ENCODE measurements at places on chromosomes 6 and 20.

DNA sequence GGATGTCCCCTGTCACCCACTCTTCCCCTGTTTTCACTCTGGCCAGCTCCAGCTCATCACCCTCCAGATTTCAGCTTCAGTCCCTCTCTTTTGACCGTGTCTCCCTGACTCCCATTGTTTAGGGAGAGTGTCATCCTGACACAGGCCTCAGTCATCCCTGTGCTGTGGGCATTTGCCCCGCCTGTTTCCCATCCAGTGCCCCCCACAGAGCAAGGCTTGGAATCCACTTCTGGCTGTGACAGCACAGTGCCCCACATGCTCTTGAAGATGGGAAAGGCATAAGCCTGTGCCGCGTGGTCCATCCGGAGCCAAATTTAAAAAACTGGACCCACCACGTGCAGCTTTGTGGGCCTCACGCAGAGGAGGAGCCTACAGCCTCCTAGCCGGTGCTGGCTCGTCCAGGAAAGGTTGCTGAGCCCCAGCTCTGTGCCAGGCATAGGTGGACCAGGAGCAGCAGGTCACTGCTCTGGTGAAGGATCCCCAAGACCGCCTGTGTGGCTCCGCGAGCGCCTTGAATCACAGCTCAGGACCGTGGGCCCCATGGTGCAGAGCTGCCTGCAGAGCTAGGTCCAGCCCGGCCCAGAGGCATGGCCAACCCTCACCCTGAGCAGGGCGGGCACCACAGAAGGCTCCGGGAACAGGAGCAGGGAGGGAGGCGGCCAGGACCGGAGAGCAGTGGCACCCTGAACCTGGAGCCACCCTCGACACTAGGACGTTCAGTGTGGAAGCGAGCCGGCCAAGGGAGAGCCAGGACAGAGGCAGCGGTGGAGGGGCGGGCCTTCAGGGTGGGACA, 172.8 kb downstream of the CDH4 start:
- DNase-seq = no peak

GRCh38 chr20:50645253-50646068, 45.9 kb downstream of the RIPOR3 start:
- DNase-seq = no peak

- no peak for DNase-seq
Measured at GRCh38 chr6:24117021-24117420, 9.0 kb upstream of the NRSN1 start.

GRCh38 chr20:4670469-4670868, 51.2 kb upstream of the PRND start:
- no peak for DNase-seq

DNA sequence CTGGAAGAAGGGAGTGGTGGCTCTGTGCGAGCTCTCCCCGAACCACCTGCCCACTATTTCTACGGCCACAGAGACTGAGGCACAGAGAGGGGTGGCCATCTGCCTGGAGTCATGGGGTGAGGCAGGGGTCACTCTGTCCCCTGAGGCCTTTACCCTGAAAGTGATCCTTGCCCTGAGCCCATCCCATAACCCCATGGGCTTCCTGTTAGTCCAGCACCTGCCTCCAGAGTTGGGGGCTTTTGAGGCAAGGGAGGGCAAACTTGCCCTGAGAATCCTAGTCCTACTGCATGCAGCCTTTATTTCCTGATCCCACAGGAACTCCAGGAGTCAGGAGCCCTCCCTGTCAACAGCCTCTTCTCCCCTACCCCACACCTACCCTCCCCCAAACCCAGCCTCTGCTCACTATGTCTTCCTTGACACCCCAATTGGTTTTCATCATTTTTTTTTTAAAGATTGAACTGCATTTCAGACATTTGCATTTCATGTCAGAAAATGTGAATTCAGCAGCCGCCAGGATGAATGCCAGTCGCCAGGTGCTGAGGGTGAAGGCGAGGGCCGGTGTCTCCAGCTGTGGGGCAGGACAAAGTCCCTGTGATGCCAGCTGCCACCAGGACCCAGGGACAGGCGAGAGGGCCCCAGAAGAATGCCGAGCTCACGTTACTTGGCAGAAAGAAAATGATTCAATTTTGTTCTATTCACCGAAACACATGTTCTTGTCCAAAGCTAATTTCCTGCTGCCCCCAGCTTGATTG, 47.6 kb upstream of the NNAT start:
- DNase-seq = no peak

DNA sequence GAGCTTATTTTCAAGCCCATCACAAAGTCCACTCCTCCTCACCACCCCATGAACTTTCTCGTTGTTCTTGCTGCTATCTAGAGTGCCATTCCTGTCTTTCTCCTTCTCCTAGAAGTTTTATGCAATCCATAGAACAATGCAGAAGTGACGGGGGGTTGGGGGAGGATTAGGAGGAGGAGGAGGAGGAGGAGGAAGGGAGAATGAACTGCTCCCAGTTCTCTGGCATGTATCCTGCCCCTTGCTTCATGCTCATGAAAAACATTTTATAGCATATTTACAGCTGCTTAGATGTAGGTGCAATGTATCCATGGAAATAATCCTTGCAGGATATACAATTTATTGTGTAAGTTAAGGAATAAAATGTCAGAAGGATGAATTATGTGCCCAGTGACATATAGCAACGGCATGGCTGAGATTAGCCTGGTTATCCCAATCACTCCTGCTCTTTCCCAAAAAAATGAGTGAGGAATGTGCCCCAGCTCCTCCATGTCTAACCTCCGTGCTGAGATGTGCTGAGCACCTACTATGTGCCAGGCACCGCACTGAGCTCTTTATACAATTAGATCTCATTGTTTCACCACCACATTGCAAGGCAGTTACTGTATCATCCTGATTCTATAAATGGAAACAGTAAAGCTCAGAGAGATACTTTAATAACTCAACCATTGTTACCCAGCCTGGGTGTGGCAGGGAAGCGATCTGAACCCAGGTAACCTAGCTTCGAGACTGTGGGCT, 41.6 kb upstream of the TFAP2C start:
- no peak for DNase-seq

GRCh38 chr20:47859278-47859677, 74.0 kb upstream of the SULF2 start:
- DNase-seq = no peak

DNA sequence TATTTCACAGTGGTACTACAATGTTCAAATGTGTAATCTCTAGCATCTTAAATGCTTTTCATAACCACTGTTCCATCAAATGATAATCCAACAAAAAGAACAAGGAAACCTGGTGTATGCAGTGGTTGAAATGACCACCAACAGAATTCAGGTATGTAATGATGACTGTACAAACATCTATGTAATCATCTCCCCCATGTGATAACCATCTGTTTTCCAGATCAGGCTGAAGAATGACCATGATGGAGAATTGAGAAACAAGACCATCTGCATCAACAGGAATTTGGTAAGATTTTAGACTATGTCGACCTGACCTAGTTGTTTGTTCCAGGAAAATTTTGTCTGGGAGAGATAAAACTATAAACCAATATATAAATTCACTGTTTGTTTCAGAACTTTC, 81.3 kb upstream of the ASCC3 start:
- no peak for DNase-seq

DNA sequence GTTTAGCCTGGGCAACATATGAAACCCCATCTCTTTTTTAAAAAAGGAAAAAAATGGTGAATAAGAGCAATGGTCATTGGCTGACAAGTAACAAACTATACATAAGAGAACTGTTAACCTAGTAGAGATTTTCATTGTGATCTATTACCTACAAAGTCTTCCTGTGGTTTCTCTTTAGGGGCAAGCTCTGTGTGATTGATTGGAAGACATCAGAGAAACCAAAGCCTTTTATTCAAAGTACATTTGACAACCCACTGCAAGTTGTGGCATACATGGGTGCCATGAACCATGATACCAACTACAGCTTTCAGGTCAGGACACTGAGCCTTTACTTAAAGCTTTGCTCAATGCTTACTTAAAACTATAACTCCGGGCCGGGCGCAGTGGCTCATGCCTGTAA, 19.2 kb downstream of the MGME1 start:
- peak; percentile 46 for DNase-seq

- DNase-seq = no peak
Measured at GRCh38 chr6:123182998-123183397, 187.0 kb downstream of the CLVS2 start.

DNA sequence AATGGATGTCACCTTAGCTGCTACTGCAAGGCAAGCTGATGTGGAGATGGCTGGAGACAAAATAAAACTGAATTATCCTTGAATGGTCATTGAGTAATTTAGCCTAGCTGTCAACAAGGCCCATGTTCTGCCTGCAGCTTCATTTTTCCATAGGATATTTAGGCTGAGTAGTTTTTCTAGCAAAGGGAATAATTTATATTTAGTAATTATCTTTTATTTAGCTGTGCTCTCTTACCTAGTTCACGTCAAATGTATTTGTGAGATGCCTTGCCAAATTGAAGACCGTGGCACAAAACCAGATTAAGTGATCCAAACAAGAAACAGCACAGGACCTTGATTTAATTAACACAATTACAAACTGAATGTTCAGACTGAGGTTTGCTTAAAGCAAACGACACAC, 77.4 kb upstream of the CEP162 start:
- no peak for DNase-seq

GRCh38 chr20:61668065-61668650, 397.5 kb downstream of the TAF4 start:
- no peak for DNase-seq

GRCh38 chr6:41058783-41059181, 5.8 kb downstream of the APOBEC2 start:
- no peak for DNase-seq

GRCh38 chr20:31707258-31707615, 15.4 kb downstream of the BCL2L1 start:
- DNase-seq = no peak

DNA sequence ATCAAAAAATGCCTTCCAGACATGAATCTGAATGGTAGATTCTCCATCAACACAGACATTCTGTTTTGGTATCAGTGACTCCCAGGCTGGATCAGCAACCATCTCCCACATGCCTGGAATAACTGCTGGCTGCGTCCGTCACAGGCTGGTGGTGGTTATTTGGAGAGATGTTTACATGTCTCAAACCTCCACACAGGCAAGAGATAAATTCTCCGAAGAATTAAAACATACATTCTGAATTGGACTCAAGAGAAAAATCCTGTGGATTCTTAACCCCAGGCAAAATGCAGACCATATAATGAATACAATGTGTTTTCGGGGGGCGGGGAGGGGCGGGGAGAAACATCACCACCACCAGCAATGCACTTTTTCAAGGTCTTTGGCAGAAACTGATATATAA, 108.2 kb downstream of the THBS2 start:
- DNase-seq = no peak

DNA sequence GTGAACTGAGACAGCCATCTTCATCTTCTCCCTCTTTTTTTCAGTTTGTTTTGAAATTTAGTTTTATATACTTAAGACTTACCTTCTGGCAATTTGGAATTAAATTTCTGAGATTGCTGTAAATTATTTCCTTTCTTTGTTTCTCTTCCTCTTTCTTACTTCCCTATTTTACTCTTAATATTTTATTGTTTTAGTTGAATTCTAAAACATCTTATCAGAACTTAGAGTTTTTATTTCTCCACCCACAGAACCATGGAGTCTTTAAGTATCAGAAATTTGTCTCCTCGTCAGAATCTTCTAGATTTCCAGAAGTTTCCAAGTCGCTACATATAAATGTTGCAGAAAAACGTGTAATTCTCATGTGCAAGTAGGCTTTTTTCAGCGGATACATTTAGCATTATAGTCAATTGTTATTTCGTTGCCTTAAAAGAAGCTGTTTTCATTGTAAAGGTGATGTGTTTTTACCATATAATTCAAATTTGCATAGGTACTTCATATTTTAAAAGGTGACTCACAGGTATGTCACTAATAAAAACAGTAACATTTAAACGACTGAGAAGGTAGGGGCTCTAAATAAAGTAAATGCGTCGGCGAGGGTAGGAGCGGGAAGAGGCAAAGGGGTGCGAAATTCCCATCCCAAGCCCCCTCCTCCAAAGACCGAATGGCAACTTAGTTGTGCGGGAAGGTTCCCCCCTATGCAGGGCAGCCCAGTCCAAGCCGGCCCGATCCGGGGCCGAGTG, 866 bp upstream of the MYO6 start:
- DNase-seq = no peak

- DNase-seq = no peak
Measured at GRCh38 chr6:119065382-119065781, 13.1 kb downstream of the FAM184A start.

DNA sequence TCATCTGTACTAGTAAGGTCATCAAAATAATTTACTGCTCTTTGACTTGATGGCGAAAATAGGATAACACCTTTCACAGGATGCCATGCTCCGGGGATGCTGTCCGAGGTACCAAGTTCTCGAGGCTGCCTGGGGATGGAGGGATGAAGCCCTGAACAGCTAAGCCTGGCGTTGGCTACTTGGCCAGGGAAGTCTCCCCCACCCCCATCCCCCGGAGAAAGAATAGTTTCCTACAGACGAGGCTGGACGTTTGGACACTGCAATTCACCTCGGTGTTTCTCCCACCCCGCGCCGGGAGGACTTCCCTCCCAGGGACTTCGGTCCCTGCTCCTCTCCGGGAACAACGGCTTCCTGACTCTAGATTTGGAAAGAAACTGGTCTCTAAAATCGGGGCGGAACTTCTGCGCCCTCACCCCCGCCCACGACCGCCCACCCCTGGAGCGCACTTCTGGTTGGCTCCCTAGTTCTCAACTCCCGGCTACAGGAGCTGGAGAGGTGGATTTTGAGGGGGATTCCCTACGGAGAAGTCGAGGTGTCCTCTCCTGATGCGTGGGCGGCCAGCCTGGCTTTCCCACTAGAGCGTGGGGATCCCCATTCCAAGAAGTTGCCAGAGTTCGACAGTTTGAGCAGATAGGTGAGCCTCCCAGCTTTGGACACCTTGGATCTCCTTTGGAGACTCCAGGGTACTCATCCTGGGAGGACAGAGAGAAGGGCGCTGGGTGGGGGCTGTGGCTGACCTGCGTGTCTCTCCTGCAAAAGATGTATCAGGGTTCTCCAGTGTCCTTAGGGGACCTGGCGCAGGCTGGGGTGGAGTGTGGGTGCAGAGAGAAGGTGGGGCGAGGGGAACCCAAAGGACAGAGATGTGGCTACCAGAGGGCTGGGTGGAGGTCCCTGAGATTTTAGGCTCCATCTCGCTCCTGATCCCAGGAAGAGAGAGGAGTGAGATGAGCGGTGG, 1.1 kb downstream of the PCSK2 start:
- no peak for DNase-seq

DNA sequence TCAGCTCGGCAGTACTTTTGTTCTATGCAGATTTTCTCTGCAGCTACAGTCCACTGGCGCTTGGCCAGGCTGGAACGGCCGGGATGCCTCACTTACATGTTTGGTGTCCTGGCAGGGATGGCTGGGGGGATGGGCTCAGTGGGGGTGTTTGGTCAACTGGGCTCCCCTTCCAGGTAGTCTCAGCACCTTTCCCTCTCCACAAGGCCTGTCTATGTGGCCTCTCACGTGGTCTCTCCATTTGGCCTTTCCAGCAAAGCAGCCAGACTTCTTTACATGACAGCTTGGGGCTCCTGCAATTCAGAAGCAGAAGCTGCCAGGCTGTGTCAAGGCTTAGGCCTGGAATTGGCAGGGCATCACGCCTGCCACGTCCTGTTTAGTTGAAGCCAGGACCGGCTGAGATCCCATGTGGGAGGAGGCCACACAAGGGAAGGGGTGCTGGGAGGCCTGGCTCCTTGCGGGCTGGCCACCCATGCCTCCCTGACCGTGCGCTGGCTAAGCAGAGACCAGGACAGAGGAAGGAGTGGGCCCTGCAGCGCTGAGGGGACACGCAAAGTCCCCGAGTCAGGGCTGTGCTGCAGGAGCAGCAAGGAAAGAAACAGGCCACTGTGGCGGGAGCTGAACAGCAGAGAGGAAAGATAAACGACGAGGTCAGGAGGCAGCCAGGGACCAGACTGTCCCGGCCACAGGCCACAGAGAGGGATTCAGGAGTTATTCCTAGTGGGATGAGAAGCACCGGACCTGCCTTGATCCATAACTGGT, 38.9 kb downstream of the MGME1 start:
- no peak for DNase-seq
